Hepatocyte (in vitro differentiated cells): ENCODE measurements at places on chromosomes 7 and 10. TPM values are rescaled to one million over a fixed set of nuclear protein-coding genes. Genes with fewer than 3 reads are reported as not detected.

The SORCS1 gene
- 3.7 and 4.6 TPM in 2 replicates for total RNA-seq

The LIPF gene
- 0.12 and 1.1 TPM in 2 replicates for total RNA-seq

The ASIC3 gene
- 2.9 and 4.5 TPM in 2 replicates for total RNA-seq

The PGAM2 gene
- total RNA-seq = 0.73 TPM in 1 of 2 replicates, not detected in the other
